Epithelial cell of proximal tubule (primary cell): ENCODE measurements at places on chromosomes 7 and 10. TPM values are rescaled to one million over a fixed set of nuclear protein-coding genes. Genes with fewer than 3 reads are reported as not detected.

CPA4 gene
- 19.2 and 19.6 TPM in 2 replicates for total RNA-seq

DNA sequence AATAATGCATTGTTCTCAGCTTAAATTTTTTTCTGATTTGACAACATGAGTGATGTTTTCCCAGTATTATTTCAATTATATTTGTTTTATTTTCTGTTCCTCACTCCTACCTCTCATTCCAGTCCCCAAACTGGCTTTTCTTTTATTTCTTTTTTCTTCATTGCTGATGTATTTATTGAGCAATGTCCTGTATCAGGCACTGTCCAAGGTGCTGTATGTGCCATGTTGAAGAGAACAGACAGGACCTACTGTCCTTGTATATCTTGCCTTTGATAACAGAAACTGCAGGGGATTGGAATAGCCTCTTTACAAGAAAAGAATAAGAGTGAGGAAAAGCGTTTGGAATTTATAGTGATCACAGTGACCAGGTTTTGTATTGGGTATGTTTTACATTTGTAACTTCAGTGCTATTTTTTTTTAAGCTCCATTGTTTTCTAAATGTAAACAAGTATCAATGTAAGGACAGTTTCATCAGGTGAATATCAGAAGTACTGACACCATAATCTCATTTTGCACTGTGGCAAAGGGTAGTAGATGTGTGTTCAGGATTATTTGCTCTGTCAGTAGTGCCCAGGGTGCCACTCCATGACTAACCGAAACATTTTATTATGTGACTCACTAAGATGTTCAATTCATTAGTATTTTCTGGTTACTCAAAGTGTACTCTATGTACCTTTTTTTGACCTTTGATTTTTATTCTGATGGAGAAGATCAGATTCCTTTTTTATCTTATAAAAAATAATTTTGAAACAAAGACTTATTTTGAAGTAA is 15.6 kb upstream of the CLDN12 start:
- no peak for DNase-seq

HOXA2 gene
- total RNA-seq: 0.69 and 2.0 TPM in 2 replicates

GRCh38 chr7:143960813-143961610 is 6.4 kb downstream of the OR2F1 start:
- no peak for DNase-seq

DNA sequence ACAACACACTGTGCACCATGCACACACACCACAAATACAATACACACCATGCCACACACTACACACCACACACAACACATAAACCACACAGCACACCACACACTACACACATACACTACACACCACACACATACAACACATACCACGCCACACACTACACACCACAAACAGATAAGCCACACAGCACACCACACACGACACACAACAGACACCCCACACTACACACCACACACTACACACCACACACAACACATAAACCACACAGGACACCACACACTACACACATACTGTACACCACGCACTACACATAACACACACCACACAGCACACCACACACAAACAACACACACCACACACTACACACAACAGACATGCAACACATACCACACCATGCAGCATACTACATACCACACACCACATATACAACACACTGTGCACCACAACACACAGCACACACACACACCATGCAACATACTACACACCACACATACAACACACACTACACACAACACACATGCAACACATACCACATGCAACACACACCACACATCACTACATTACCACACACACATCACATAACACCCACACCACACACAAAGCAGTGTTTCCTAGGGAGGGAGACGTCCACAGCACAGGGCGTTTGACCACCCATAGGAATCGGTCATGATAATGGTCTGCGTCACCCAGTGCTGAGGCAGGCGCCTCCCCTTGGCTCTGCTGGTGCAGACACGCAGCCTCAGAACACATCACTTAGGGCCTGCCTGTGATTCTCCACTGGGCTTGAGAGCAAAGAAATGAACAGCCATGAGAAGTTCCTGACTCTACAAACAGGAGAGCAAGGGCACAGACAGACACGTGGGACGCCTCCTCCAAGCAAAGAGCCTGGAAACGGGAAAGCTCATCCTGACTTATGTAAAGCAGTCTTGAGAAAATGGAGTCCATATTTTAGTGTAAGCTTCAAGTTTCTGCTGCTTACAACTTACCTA is 458.3 kb downstream of the PTPRN2 start:
- no peak for DNase-seq

TRIM4 gene
- 8.4 and 18.7 TPM in 2 replicates for total RNA-seq

- no peak for DNase-seq
Measured at GRCh38 chr10:55820478-55820877, 540.6 kb downstream of the ZWINT start.

DNA sequence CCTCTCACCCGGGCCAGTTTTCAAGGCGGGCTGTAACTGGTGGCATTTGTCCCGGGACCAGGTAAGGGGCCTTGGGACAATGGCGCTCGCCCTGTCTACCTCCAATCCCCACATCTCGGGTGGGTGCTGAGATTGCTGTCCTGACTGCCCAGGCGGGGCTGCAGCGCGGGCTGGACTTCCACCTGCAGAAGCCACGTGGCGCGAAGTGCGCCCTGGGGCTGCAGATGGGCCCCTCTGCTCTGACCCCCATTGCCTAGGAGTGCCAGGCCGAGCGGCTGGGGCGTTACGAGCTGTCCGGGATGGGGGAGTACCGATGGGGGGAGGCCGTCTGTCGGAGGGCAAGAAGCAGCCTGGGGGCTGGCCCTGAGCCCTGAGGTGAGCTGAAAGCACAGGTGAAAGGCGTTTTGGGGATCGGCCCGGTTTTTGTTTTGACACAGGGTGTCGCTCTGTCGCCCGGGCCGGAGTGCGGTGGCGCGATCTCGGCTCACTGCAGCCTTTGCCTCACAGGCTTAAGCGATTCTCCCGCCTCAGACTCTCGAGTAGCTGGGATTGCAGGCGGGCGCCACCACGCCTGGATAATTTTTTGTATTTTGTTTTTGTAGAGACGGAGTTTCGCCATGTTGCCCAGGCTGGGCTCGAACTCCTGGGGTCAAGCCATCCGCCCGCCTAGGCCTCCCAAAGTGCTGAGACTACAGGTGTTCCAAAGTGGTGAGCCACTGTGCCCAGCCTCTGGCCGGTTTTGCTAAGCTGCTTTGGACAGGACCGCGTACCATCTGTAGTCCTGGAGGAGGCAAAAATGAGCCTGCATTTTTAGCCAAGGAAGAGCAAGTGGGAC is at the start of gene SFXN2:
TSS of gene SFXN2 (plus strand) at position 16 of the 835 bp plus-strand sequence. CDS start 12,001 bp downstream, outside the sequence.
- DNase-seq: no peak

- no peak for DNase-seq
Measured at GRCh38 chr7:29116361-29117200, 29.8 kb downstream of the CPVL start.

- no peak for DNase-seq
Measured at GRCh38 chr7:93442478-93443224, 131.9 kb downstream of the CALCR start.

OGDHL gene
- total RNA-seq: 0.36 and 1.8 TPM in 2 replicates

DNA sequence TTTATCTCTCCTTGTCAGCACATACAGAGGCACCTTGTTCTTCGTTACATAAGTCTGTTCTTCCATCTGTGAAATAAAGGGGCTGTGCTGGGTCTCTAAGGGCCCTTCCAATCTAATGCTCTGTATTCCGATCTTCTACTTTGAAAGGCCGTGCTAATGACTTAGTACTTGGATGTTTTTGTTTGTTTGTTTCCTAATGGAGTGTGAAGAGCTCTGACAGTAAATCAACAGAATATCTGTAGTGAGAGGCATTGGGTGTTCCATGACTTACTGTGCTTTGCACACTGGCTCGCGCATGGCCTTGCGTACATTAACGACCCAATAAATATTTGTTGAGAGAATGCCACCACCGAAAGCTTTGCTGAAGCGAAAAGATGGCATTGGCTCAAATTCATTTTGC is 162.1 kb downstream of the CHN2 start:
- no peak for DNase-seq

TRIM50 gene
- not detected in 2 replicates for total RNA-seq

DNA sequence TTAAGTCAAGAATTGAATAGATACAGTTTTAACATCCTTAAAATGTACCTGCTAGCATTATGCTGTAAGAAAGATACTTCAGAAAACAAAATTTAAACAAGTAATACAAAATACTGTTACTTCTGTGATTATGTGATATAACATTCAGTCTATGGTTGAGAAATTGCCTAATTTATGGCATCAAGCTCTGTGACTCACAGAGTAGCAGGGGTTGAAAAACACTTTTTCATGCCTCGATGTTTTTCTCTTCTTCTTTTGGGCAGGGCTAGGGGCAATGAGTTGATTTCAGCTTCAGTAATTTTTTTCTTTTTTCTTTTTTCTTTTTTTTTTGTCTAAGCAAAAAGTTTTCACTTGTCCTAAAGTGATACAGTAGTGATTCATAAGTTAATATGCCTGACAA is 209.2 kb downstream of the MBL2 start:
- no peak for DNase-seq
